ENCODE measurements at places on chromosomes 2 and 18. TPM values are rescaled to one million over a fixed set of nuclear protein-coding genes. Genes with fewer than 3 reads are reported as not detected.

DNA sequence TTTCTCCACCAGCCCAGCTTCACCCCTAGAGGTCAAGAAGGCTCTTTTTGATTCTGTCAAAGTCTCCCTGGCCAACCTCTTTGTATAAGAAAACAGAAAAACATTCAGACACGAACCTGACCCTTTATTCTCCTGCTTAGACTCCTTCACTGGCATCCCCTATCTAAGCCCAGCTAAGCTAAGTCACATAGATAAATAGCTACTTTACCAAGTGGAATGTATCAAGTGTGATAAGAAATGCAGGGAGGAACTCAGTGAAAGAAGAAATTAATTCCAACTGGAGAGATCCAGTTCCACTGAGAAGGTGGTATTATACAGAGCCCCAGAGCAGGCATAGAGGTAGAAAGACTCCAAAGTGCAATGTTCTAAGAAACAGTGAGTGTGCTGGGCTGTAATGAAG lies 489.5 kb downstream of the TNS1 start:
- no peak overlapping the region for H3K4me3 ChIP-seq
- no peaks in the 10 kb centered on the region for H3K27me3 ChIP-seq
- H3K4me1 ChIP-seq = no peaks in the 10 kb centered on the region
- no peak overlapping the region for H3K27ac ChIP-seq
- no peaks in the 10 kb centered on the region for H3K36me3 ChIP-seq

DNA sequence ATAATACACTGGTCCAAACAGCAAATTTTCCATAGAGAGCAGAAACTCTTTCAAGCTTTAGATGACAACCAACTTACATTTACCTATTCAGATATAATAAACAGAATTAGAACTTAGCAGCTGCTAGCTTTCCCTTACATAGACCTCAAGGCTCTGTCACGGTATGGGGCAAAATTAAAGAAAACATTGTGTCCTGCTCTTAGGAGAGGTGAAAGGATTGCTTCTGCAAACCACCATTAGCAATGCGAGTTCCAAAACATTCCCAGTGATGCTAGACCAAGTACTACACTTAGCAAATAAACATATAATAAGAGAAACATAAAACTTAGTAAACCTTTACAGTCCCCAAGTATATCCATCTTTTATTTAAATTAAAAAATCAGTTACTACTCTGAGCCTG lies 183.3 kb downstream of the CAMKMT start:
- no peaks in the 10 kb centered on the region for H3K36me3 ChIP-seq
- no peak overlapping the region for H3K4me3 ChIP-seq
- no peaks in the 10 kb centered on the region for H3K27me3 ChIP-seq
- DNase-seq = no peak
- H3K4me1 ChIP-seq = no peaks in the 10 kb centered on the region

DNA sequence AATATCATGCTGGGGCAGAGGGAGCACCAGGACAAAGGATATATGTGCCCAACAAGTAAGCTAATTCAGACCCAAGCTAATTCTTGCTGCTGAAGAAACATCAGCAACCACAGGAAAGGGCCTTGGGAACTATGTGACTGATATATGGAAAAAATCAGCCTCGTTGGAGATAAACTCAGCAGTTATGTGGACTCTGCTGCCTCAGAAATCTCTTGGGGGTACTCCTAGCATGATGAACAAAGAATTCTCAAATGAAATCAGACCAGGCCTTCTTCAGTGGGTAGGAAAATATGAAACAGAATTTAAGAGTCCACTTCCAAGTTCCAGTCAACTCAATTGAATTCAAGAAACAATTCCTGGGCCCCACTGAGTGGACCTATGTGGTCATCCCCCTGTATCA lies 367.9 kb downstream of the TNS1 start:
- no peaks in the 10 kb centered on the region for H3K36me3 ChIP-seq
- no peak overlapping the region for H3K27ac ChIP-seq
- no peak overlapping the region for H3K4me3 ChIP-seq
- no peaks in the 10 kb centered on the region for H3K4me1 ChIP-seq
- DNase-seq = no peak
- H3K27me3 ChIP-seq = no peaks in the 10 kb centered on the region

GRCh38 chr18:55777666-55778304 lies 189.8 kb upstream of the TCF4 start:
- no peaks in the 10 kb centered on the region for H3K36me3 ChIP-seq
- no peaks in the 10 kb centered on the region for H3K4me1 ChIP-seq
- no peaks in the 10 kb centered on the region for H3K27me3 ChIP-seq
- no peak overlapping the region for H3K27ac ChIP-seq
- DNase-seq = no peak

- H3K4me3 ChIP-seq = no peak overlapping the region
- H3K4me1 ChIP-seq = no peaks in the 10 kb centered on the region
- no peak for DNase-seq
- H3K27me3 ChIP-seq = peaks cover 6% of the 10 kb centered on the region
Observed at GRCh38 chr2:240647503-240648154, 22.3 kb downstream of the GPR35 start.

DNA sequence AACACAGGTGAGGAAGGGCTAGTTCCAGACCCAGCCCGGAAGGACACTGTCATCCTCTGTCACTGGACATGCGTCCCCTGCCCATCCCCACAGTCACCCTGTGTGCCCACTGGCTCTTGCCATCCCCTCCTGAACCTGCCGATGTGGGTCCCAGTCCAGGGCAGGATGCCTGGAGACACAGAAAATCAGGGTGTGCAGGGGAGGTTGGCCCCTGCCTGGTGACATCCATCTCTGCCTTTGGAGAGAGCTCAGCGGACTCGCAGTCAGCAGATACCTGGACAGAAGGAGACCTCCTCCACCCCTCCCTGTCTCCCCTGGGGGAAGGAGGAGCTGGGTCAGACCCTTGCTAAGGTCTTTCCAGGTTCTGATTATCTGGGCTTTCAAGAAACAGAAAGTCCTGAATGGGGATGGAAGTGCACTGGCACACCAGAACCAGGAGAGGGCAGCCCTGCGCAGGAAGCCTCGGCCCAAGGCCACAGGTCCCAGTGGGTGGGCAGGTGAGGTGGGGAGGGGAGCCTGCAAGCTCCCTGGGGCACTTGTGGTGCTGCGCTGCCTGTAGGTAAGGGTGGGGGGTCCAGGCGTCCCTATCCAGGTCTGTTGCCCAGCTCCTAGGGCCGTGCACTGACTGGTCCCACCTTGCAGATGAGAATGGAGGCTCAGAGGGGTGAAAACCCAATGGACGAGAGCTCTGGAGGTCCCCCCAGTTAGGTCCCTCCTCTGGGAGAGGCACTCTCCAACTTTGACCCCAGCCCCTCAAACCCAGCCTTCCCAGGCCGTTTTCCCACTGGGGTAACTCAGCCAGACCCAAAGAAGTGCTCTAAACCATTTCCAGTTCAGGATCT lies 9.7 kb upstream of the OTOS start:
- no peak for DNase-seq
- no peaks in the 10 kb centered on the region for H3K27me3 ChIP-seq
- H3K36me3 ChIP-seq = no peaks in the 10 kb centered on the region
- no peak overlapping the region for H3K27ac ChIP-seq
- H3K4me3 ChIP-seq = no peak overlapping the region
- no peaks in the 10 kb centered on the region for H3K4me1 ChIP-seq

STK25 gene
- total RNA-seq = 235 TPM

CCBE1 gene
- 2.0 TPM for total RNA-seq

CCDC85A gene
- 1.5 TPM for total RNA-seq

CRYBA2 gene
- 3.0 TPM for total RNA-seq

GNAL gene
- 14.3 TPM for total RNA-seq

ANKRD62 gene
- total RNA-seq = 4.3 TPM

TMEM247 gene
- not detected for total RNA-seq

All from prostate gland (tissue), 2 donors.